ENCODE measurements at places on chromosomes 1 and 21.

DNA sequence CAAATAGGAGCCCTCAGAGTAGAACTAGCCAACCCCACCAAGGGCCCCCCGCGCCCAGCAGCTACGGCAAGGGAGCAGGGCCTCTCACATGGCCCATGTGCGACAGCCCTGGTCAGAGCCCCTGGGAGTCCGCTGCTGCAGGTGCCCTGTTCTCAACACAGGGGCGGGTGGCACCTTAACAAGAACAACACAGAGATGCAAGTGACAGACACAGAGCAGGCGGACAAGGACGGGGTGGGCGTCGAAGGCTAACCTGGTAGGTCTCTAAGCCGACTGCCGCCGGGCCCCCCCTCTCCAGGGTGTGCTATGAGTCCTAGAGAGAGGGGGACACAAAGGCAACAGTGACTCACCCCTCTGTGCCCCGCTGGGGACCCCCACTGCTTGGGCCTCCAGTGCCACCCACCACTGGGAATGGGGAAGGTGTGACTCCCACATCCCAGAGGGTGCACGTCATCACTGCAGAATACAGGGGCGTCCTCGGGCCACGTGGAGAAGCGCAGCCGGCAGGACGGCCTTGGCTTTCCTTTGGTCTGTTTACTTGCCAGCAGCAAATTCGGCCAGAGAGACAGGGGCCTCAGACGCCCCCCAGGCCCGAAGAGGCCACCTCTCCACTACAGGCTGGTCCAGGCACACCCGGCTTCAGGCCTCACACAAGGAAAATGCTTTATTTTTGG lies 44.8 kb downstream of the PRDM15 start:
- H3K27ac ChIP-seq: no peak overlapping the region
- peaks cover 7% of the 10 kb centered on the region for H3K36me3 ChIP-seq
- no peak for DNase-seq
- no peak overlapping the region for H3K4me3 ChIP-seq
- H3K4me1 ChIP-seq: no peaks in the 10 kb centered on the region

DNA sequence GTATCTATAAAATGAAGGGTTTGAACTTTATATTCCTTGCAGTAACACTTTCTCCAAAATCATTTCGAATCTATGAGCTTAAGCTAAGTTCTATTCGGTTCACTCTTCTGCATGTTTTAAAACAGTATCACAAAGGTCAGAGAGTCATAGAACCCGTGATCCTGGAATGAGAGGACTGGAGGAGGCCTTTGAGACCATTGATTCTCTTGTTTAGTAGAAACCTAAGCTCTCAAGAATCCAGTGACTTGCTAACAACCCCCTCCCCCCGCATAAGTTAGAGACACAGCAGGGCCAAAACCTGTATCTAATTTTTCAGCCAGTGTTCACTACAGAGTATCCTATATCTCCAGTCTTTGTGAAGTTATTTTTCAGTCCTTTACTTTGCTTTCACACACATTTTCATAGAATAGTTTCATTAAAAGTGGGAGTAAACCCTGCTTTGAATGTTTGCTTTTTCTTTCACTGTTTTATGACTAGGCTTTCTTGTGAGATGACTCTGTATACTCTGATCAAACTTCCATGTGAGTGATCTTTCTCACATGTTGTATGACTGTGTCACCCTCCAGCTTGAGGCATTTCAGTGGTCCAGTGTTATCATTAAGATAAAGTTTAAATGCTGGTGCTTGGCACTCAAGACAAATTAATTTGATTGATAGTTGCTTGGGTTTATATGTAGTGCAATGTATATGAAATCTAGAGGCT lies 275.4 kb upstream of the SGIP1 start:
- DNase-seq: no peak
- H3K27me3 ChIP-seq: no peaks in the 10 kb centered on the region
- H3K36me3 ChIP-seq: no peaks in the 10 kb centered on the region
- peaks cover 8% of the 10 kb centered on the region for H3K4me1 ChIP-seq

DNA sequence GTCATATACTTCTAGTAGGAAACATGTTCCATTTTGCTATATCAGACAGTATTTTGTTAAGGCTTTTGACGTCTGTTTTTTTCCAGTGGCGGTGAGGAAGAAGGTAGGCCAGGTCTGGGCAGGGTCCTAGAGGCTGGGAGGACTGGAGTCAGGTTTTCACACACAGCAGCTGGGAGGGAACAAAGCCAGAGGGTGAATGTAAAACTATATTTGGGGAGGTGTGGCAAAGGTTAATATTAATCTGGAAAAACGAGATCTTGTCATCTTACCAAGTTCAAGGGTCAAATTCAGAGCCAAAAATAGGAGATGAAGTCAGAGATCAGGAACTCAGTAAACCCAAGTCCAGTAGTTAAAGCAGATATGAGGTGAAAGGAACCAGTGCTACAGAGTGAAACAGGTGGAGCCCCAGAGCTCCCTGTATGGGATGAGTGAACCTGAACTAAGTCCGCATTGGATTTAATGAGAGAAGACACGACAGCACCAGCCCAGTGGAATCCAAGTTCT lies 10.7 kb upstream of the OTUD7B start:
- H3K4me1 ChIP-seq: no peaks in the 10 kb centered on the region
- no peak for DNase-seq
- no peaks in the 10 kb centered on the region for H3K27me3 ChIP-seq

DNA sequence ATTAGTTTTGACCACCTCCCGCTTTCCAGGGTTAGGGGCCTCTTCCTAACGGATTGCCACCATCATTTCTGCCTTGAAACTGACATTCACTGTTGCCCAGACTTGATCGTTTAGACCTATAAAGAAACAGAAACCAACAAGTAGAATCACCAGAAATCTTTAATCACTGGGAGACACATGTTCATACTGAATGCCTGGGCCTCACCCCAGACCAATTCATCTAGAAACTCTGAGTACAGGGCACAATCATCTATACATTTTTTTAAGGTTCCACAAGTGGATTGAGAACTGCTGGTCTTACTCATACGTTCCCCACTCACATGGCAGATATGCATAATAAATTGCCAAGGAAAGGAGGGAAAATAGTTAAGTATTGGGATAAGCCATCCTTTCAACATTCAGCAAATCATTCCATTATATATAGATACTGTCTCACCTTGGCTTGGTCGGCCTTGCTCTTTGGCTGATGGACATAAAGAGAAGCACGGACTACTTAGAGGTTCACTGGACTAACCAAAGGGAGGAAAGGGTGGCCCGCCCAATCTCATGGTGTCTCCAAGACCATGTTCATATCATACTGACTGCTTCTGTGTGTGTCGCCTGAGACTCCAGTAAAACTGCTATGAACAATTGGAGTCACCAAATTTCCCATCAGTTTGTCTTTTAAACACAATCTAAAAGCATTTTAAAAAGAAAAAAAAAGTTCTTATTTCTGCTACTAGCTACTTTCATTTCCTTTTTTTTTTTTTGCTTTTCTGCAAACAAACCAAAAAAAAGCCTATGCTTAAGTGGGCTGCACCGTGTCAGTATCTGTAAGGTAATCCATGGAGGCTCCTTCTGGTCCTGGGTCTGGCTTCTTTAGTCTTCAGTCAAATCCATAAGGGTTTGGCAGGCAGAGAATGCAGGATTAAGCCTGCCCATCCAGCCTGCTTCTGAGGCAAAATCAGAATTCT lies 9.4 kb upstream of the TARBP1 start:
- no peak overlapping the region for H3K27ac ChIP-seq
- DNase-seq: no peak
- H3K4me1 ChIP-seq: peaks cover 5% of the 10 kb centered on the region
- no peaks in the 10 kb centered on the region for H3K27me3 ChIP-seq
- no peaks in the 10 kb centered on the region for H3K36me3 ChIP-seq

DNA sequence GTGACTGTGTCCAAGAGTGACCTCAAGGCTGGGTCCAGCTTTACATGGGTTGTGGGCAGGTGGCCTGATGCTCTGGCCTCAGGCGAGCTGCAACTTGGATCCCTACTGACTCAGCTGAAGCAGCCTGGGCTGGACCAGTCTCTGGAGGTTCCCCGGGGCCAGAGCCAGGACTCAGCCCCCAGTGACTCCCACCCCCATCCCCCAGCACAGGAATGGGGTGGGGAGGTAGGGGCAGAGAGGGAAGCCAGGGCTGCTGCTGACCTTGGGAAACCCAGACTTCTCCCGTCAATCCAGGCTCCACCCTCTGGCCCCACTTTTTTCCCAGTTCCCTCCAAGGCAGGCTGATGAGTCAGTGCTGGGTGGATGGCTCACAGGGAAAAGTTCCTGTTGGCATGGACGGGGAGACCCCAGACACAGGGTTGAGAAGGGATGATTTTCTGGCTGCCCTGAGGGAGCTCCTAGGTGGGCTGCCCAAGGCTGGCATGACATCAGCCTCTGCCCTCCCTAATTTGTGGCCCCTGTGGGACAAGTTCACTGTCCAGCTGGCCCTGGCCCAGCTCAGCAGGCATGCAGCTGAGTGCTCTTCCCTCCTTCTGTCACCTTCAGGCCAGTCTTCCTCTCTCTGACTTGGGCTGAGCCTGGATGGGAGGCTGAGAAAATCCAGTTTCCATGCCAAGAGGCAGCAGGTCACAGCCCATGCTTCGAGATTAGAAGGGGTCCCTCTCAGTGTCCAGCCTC lies 2.2 kb downstream of the ZC3H12A start:
- peak overlapping the region; percentile 64 for H3K27ac ChIP-seq
- peaks cover 60% of the 10 kb centered on the region for H3K4me1 ChIP-seq
- H3K27me3 ChIP-seq: no peaks in the 10 kb centered on the region
- H3K36me3 ChIP-seq: peaks cover 23% of the 10 kb centered on the region
- H3K4me3 ChIP-seq: peak overlapping the region; percentile 75

- DNase-seq: no peak
- no peak overlapping the region for H3K27ac ChIP-seq
- H3K36me3 ChIP-seq: no peaks in the 10 kb centered on the region
- H3K4me1 ChIP-seq: peaks cover 3% of the 10 kb centered on the region
- H3K27me3 ChIP-seq: no peaks in the 10 kb centered on the region
- no peak overlapping the region for H3K4me3 ChIP-seq
Observed at GRCh38 chr1:86713477-86713876, 9.1 kb downstream of the SH3GLB1 start.

DNA sequence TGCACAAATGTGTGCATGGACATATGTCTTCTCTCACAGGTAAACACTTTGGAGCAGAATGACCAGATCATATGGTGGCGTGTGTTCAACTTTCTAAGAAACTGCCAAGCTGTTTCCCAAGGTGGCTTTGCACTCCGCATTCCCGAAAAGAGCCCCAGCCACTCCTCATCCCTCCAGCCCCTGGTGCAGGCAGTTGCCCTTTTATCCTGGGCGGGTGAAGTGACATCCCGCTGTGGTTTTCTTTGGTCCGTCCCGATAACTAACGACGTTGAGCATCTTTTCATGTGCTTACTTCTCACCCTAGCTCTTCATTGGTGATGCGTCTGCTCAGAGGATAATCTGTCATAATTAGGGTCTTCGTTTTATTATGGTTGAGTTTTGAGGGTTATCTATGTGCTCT lies 612.5 kb downstream of the MATN1 start:
- peaks cover 8% of the 10 kb centered on the region for H3K4me1 ChIP-seq
- no peak for DNase-seq
- no peak overlapping the region for H3K4me3 ChIP-seq
- no peaks in the 10 kb centered on the region for H3K27me3 ChIP-seq
- no peak overlapping the region for H3K27ac ChIP-seq
- H3K36me3 ChIP-seq: no peaks in the 10 kb centered on the region

GRCh38 chr21:38417726-38418125 lies 80.6 kb downstream of the ERG start:
- H3K4me3 ChIP-seq: no peak overlapping the region
- DNase-seq: no peak
- H3K4me1 ChIP-seq: no peaks in the 10 kb centered on the region
- no peaks in the 10 kb centered on the region for H3K36me3 ChIP-seq
- peaks cover 5% of the 10 kb centered on the region for H3K27me3 ChIP-seq

DNA sequence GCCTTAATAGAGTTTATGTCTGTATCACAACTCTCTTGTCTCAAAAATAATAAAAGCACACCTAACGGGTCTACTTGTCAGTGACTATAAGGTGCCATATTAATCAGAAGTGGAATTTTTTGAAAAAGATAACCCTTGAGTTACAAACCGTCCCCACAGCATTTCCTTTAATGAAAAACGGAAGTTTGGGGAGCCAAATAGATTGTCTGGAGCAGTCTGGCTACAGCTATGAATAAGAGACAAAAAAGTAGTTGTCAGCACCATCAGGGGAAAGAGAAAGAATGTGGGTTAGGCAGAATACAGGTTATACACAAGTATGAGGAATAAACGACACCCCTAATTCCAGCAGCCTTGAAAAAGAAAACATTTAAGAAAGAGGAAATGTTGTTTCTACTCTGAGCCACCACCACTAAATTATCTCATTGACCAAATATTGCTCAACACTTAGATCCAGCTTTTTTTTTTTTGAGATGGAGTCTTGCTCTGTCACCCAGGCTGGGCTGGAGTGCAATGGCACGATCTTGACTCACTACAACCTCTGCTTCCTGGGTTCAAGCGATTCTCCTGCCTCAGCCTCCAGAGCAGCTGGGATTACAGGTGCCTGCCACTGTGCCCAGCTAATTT lies 29.4 kb upstream of the USP24 start:
- H3K27ac ChIP-seq: no peak overlapping the region
- H3K4me3 ChIP-seq: no peak overlapping the region
- no peaks in the 10 kb centered on the region for H3K27me3 ChIP-seq
- no peaks in the 10 kb centered on the region for H3K4me1 ChIP-seq

Data from A673 (cell line).